ENCODE measurements at places on chromosomes 11 and 22. TPM values are rescaled to one million over a fixed set of nuclear protein-coding genes. Genes with fewer than 3 reads are reported as not detected.
A peak's percentile ranks its signal among the peaks of the same experiment; 100 is the strongest.

DNA sequence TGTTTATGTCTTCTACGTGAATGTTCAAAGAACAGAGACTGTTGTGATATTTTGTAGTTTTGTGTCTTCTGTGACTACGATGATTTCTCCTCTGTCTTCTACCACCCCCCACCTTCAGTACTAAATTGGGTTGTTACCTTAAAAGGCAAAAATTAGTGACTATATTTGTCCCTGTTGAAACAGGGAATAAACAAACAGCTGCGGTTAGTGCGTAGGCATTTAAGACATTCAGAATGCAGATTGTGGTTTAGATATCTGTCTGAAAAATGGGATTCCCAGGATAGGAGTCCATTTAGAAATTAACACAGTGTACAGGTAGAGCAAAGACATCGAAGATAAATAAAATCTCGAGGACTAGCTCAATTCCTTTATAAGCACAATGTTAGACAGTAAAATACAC, 15.6 kb upstream of the ARHGAP42 start:
- DNase-seq: no peak

- no peak for DNase-seq
These were observed 1.1 kb upstream of the KRTAP5-7 start for GRCh38 chr11:71525938-71526495.

- DNase-seq: no peak
These were observed 20.9 kb downstream of the NCF4 start for GRCh38 chr22:36881504-36882245.

DNA sequence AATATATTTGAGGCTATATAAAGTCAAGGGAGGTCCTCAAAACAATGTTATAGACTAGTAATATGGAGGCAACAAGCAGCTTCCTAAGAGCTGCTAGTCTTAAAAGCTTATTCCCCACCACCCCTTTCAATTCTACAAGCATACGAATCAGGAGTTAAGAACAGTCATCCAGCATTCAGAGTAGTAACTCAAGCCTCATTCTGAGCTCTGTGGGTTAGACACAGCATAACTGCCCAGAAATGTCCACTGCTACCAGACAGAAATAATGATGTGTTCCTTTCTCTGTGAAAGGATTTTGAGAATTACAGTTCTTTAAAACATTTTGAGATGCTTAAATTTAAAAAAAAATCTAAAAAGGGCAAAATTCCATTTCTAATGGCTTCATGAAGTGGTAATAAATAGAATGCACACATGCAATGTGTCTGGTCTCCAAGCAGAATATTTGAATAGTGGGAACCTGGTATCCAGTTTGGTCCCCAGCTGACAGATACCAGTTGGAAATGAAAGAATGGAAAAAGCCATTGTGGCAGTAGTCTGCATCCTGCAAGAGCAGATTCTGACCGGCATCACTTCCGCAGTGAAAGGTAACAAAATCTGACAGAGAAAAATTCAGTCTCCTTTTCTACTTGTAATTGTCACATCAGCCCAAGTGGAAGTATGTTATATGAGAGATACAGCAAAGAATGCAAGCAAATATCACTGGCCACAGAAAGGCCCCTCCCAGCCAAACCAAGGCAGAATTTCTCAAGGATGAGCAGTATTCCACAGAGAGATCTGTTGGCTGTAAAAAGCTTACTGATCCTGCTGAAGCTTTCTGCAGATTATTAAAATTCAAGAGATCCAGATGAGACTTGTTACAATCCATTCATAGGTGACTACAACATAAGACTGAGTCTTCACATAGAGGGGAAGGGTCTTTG, 310.8 kb upstream of the PITPNB start:
- DNase-seq: no peak

DNA sequence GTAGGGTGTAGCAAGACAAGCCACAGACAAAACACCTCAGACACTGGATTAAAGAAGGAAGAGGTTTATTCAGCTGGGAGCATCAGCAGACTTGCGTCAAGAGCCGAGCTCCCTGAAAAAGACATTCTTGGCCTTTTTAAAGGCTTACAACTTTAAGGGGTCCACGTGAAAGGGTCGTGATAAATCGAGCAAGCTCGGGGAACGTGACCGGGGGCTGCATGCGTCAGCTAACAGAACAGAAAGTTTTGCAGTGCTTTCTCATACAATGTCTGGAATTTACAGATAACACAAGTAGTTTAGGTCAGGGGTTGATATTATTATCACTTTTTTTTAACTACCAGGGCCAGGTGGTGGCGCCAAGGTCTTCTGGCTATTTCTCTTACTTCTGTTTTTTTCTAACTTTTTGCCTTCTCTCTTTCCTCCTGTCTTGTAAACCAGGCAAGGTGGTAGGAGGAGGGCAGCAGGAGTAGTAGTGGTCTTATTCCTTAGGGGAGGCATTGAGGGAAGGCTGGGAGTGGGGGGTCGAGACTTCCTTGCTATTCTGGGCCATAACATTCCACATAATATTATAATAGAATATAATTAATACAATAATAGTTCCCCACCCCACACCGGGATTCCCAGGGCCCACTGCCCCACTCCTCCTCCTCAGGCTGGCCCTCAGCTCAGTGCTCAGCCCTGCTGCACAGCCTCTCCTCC, 587 bp upstream of the ALDH3B1 start:
- DNase-seq: peak; percentile 27

The MMP12 gene
- not detected for total RNA-seq

The ENTHD1 gene
- total RNA-seq: not detected

Data from lung microvascular endothelial cell (primary cell).